NCI-H524 treated with DMSO at 0.1 percent for 48 hours (cell line): ENCODE measurements at places on chromosomes 1 and 21.

- DNase-seq = no peak
Observed at GRCh38 chr1:210711825-210712612, 383.3 kb downstream of the HHAT start.

GRCh38 chr21:35646606-35647005 lies 413.7 kb downstream of the SETD4 start:
- no peak for DNase-seq

- no peak for DNase-seq
Observed at GRCh38 chr1:30381671-30382365, 341.6 kb downstream of the MATN1 start.

- no peak for DNase-seq
Observed at GRCh38 chr1:232598133-232598532, 31.8 kb downstream of the SIPA1L2 start.

DNA sequence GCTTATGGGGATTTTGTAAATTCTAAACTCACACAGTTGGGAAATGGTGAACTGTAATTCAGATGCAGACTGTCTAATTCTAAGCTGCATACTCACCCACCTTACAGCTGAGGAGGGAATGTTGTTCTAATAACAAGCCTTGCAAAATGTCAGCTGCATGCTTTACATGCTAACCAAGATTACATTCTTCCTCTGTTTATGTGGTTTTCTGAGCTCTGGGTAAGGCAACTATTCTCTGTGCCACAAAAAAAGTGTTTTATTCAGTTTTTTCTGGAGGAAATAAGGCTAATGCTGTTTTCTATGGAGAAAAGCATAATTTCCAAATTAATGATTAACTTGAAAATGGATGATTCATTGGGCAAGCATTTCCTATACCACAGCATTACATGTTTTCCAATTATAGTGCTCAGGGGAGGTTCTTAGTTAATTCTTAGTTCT lies 64.9 kb downstream of the RGS13 start:
- no peak for DNase-seq

DNA sequence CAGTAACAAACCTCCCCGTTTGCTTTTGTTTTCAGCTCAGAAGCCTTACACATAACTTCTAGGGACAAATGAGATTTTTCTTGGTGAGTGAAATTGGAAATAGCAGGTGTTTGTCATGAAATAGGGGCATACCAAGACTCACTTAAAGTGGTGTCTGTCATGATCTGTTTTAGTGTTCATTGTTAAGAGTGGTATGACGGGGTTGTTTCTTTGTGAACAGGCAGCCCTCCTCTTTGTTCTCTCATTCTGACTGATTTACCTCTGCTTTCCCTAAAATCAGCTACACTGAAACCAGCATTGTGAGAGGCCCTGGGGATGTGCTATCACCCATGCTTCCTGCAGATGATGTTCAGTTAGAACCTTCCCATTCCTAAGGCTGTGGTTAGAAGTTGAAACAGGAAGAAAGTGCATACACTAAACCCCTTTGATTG lies 2.5 kb upstream of the ERO1B start:
- no peak for DNase-seq

DNA sequence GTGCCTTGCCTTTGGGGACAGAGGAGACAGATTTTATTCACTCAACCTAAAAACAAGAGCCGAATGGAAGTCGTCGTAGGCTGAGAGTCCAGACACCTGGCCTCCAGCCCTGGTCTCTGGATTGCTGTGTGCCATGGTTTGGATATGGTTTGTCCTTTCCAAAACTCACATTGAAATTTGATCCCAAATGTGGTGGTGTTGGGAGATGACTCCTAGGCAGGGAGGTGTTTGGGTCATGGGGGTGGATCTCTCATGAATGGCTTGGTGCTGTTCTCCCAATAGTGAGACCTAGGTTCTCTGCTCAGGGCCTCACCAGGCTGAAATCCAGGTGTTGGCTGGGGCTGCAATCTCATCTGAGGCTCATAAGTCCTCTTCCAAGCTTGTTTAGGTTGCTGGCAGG lies 75.5 kb downstream of the FOXD2 start:
- no peak for DNase-seq

GRCh38 chr1:55144886-55145285 lies 70.3 kb downstream of the USP24 start:
- DNase-seq = no peak

GRCh38 chr1:33086384-33086850 lies 5.5 kb downstream of the AZIN2 start:
- peak; percentile 12 for DNase-seq

- no peak for DNase-seq
Observed at GRCh38 chr1:6827079-6827478, 41.8 kb downstream of the CAMTA1 start.

- no peak for DNase-seq
Observed at GRCh38 chr21:39484711-39485276, 33.0 kb downstream of the SH3BGR start.

DNA sequence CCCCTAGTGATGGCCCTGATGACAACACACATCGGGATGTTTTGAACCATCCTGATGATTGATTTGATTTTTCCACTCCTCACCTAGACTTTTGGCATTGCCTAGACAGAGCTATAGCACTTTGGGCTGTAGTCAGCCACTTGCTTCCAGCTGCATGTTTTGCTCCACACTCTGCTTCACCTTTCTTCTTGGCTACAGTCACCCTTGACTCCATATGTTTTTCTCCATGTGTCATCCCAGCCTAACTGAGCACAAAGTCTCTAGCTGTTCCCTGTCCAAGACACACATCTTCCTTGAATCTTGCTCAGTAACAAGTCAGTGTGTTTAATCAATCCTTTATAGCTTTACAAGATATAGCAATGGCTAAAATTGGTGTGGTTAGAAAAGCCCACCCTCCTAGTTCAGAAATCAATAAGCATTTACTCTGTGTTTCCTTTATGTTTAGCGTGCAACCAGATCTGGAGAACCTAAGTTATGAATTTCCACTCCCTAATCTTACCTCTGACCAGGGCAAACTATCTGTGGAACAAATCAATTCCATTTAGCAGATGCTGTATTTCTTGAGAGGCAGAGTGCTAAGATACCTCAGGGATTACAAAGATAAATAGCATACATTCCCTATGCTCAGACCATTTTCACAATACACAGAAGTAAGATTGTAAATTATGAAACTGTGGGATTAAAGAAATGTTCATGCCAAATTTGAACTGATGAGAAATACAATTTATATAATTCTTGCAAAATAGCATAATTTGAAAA lies 98.4 kb upstream of the LYPLAL1 start:
- no peak for DNase-seq

- no peak for DNase-seq
Observed at GRCh38 chr21:16642353-16642752, 870.5 kb upstream of the CXADR start.

- DNase-seq = no peak
Observed at GRCh38 chr1:2095981-2096736, 45.9 kb downstream of the PRKCZ start.

DNA sequence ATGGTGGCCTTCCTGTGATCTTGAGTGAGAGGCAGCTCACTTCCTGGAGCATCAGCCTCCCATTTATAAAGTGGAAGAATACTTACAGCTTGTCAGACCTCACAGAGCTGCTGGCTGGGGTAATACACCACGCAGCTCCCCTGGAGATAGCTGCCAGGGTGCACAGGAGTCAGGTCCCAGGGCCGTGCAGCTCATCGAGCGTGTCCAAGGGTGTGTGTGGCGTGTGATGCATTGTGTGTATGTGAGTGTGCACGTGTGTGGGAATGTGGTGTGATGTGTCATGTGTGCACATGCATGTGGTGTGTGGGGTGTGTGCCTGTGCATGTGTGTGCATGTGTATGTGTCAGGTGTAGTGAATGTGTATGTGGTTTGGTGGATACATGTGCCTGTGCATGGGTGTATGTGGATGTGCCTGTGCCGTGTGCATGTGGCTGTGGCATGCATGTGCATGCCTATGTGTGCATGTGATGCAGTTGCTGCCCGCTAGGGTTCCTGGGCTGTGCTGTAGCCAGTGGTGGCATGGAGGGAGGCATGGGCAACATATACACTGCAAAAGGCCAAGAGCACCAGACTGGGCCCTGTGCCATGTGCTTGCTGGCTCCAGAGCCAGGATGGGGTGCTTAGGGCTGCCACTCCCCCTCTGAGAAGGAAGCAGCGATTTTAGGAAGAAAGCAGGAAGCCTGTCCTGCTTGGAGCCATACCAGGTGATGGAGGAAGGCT lies 24.6 kb downstream of the WNT3A start:
- no peak for DNase-seq

- DNase-seq = no peak
Observed at GRCh38 chr21:43696214-43696613, 22.7 kb upstream of the PDXK start.

DNA sequence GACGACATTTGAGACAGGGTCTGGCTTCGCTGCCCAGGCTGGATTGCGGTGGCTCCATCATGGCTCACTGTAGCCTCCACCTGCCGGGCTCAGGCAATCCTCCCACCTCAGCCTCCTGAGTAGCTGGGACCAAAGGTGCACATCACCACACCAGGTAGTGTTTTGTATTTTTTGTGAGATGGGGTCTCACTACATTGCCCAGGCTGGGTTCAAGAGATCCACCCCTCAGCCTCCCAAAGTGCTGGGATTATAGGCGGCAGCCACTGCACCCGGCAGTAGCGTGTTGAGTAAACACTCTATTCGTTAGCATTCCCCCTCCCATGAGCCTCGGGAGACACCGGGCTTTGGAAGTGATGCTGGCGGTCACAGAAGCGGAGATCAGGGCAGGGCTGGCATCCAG lies 6.8 kb upstream of the C1QTNF12 start:
- DNase-seq = no peak

- DNase-seq = peak; percentile 11
Observed at GRCh38 chr21:39712976-39713375, 32.0 kb upstream of the IGSF5 start.

- no peak for DNase-seq
Observed at GRCh38 chr1:211639475-211640300, 35.7 kb downstream of the NEK2 start.

DNA sequence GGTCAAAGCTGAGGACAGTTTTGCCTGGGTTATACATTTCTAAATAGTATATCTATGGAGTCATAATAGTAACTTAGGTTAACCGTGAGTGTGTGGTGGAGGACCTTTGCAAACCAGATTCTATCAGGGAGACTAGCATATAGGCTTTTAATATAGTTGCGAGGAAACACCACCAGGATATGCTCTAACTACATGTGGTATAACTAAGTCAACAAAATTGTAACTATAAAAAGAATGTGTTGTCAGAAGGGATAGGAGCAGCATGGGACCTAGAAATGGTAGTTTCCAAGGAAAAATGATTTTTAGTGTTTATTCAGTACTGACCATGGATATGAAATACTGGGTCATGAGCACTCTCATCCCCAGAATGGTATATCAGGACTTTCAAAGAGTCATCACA lies 338.1 kb downstream of the TGFB2 start:
- no peak for DNase-seq

DNA sequence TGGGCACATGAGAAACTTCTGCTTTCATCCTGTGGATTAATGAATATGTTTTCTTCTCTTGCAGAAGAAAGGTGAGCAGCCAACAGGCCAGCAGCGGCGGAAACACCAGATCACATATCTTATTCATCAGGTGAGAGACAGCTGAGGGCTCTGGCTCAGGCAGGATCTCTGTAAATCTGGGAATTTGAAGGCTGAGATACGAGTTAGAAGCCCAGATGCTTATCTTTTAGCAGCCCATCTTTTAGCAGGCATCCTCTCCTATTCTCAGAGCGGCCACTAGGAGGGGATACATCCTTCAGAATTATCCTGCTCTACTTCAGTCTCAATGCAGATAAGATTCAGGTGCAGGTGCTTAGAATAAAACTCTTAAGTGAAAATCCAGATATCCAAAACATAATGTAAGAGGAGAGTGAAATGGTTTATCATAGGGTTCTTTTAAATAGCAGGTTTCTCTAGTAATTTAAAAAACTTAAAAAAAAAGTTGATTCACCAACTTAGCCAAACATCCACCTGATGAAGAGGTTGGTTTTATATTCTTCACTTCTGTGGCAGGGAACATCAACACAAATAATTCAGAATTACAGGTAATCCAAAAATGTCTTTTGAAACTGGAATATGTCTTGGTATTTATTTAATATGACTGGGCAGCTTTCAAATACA lies 19.3 kb downstream of the SH2D2A start:
- no peak for DNase-seq

- DNase-seq = no peak
Observed at GRCh38 chr1:226979517-226980121, 39.5 kb downstream of the COQ8A start.

GRCh38 chr1:155051342-155051776 lies 243 bp downstream of the ADAM15 start:
- DNase-seq = no peak

DNA sequence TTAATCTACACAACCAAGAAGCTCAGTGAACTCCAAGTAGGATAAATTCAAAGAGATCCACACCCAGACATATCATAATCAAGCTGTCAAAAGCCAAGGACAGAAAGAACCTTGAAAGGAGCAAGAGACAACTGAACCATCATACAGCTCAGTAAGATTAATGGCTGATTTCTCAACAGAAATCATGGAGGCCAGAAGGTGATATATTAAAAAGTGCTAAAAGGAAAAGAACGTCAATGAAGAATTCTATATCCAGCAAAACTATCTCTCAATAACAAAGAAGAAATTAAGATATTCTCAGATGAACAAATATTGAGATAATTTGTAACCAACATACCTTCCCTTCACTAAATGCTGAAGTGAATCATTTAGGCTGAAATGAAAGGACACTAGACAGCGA lies 161.8 kb downstream of the TRABD2B start:
- no peak for DNase-seq

DNA sequence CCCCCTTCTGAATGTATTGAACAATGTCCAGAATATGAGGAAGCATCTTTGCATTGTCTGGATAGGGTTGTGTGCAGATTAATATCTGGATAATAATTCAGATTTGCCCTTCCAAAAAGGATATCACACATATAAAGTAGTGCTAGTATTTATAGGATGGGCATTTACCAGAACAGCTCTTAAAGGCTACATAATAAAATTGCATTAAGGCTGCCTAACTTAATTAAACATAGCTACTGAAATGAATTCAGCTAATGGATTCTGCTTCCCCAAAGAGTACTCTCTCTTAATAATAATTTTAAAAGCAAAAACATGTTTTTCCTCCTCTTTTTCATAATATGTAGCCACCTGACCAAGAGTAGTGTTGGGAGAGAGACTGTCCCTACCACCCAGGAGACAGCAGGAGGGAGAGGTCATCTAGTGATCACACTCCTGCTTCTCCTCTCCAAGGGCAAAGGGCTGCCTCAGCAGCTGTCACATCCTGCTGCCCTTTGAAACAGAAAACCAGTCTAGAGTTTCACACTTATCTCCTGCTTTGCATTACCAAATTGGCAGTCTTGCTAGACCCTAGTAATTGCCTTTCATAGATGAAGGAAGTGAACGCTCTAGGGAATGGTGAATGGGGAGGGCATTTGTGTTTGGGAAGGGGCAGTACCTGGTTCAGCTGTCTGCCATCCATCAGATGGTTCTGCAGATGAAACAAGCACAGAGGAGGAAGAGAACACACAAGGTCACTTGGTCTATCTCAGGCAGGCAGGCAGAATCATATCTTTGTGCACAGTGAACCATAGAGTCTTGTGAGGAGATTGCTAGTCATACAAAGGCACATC lies 29.3 kb upstream of the DDAH1 start:
- DNase-seq = peak; percentile 46

- DNase-seq = no peak
Observed at GRCh38 chr21:37367336-37367702, 746 bp downstream of the DYRK1A start.

GRCh38 chr21:30447056-30447455 lies 7.0 kb downstream of the KRTAP15-1 start:
- DNase-seq = no peak

GRCh38 chr1:234531151-234531635 lies 52.2 kb upstream of the TARBP1 start:
- DNase-seq = no peak

- DNase-seq = no peak
Observed at GRCh38 chr1:46653405-46653958, 14.7 kb downstream of the ATPAF1 start.

- no peak for DNase-seq
Observed at GRCh38 chr1:212490276-212490675, 57.6 kb downstream of the NENF start.
